Stimulated activated CD4-positive, alpha-beta T cell treated with anti-CD3 and anti-CD28 coated beads, Interleukin-15, amount 100 ng/mL, for 1 hour (primary cell): ENCODE measurements at places on chromosomes 6 and 20.

- no peak for DNase-seq
Observed at GRCh38 chr6:111779031-111779430, 94.2 kb downstream of the FYN start.

- DNase-seq = no peak
Observed at GRCh38 chr6:108200631-108201030, 34.8 kb downstream of the NR2E1 start.

DNA sequence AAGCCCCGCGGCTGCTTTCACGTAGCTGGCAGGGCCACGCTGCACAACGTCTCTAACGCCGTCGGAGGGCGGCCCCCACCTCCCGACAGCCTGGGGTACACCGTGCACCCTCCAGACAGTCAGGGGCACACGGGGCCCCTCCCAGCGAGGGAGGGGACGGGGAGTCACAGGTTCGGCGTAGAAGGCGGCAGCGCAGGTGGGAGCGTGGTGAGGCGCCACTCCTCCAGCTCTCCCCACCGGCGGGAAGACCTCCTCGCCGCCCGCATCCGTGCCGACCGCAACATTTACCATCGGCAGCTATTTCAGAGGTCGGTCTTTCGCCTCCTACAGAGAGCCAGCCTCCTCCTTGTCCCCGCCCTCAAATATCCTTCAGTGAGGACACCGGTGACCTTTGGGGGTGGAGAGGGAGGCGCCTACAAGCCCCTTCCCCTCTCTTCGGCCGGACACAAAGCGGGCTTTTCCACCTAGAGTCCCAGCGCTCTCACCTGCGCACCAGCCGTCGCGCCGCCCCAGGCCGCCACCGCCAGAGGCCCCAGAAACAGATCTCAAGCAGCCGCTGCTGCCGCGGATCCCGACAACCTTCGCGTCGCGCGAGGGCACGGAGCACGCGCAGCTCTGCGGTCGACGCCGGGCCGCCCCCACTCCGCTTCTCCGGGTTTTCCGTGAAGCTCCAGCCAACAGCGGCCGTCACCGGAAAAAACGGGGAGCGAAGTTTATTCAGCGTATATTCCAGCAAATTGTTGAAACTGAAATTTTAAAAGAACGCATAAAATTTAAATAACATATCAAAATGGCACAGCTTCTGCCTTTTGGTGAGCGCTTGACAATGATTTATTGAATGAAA is at the start of gene MKKS:
Gene MKKS, minus strand, starts transcription at position 600 of the 844 bp plus-strand sequence. CDS start 20,708 bp downstream, outside the sequence.
- peak; percentile 78 for DNase-seq

GRCh38 chr20:64048402-64049044 is 916 bp downstream of the SOX18 start:
- no peak for DNase-seq

DNA sequence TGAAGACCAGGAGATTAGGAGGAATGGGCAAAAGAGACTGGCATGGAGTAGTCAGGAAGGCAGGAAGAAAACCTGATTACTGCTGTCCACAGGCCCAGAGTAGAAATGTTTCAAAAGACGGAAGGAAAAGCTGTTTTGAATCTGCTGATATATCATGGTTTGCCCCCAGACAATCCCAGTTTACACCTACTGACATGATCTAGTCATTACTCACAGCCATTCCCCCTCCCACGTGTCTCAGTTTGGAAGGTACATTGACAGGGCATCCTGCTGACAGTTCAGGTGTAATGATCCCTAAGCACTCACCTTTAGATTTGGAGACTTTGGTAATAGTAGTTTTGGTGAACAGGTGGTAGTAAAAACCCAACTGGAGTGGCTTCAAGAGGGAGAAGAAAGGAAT is 9.8 kb upstream of the TXNDC5 start:
- no peak for DNase-seq

DNA sequence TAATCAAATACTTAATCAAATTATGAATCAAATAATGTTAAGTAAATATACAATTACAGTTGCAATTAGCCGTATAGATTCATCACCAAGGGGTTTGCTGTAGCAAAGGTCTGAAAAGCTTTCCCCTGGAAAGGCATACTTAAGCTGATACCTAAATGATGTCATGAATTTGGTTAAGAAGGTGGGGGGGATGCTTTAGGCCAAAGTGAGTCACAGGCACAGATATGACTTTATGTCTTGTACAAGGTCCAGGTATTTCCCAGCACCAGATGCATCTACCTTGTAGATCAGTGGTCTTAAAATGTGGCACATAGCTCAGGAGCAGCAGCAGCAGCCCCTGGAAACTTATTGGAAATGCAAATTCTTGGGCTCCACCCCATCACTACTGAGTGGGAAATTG is 557.3 kb upstream of the CDH4 start:
- no peak for DNase-seq

GRCh38 chr6:106670236-106670635 is 40.9 kb downstream of the QRSL1 start:
- DNase-seq = no peak

DNA sequence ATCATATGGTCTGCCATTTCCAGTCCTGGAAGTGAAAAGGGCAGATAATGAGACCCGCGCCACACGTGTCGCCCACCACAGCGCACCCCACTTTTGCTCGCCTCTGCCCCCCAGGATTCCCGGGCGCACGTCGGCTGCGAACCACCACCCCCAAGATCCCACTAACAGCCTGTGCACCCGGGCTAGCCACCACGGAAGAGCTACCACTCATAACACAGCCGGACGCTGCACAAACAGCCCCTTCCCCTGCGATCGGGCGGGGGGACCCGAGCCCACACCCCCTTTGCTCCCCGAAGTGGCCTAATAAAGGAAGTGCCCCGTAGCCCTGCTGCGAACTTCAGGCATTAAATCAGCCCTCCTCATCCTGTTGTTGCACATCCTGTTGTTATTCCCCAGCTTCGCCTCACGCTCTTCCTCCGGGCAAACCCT is 506 bp downstream of the CITED2 start:
- DNase-seq = no peak

DNA sequence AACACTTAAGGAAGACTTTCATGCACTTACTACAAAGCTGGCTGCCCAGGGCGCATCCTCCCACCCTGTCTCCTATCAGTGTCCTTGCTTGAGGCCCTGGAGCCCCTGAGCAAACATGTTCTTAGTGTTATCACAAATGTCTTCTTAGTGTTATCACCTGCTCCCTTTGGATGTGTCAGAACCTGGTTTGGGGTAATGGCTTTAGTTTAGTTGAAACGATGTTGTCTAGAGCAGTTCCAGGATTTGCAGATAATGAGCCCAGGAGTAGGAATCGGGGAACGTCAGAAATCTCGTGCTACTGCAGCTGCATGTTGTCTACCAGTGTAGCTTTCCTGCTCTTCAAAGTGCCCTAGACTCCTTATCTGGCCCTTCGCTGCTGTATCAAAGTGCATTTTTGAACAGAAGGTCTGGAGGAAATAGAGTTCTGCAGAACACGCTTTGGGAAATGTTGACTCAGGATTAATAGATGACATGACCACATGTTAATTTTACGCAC is 69.6 kb downstream of the PHACTR2 start:
- DNase-seq = no peak

- no peak for DNase-seq
Observed at GRCh38 chr6:114024746-114025145, 53.8 kb upstream of the HDAC2 start.

DNA sequence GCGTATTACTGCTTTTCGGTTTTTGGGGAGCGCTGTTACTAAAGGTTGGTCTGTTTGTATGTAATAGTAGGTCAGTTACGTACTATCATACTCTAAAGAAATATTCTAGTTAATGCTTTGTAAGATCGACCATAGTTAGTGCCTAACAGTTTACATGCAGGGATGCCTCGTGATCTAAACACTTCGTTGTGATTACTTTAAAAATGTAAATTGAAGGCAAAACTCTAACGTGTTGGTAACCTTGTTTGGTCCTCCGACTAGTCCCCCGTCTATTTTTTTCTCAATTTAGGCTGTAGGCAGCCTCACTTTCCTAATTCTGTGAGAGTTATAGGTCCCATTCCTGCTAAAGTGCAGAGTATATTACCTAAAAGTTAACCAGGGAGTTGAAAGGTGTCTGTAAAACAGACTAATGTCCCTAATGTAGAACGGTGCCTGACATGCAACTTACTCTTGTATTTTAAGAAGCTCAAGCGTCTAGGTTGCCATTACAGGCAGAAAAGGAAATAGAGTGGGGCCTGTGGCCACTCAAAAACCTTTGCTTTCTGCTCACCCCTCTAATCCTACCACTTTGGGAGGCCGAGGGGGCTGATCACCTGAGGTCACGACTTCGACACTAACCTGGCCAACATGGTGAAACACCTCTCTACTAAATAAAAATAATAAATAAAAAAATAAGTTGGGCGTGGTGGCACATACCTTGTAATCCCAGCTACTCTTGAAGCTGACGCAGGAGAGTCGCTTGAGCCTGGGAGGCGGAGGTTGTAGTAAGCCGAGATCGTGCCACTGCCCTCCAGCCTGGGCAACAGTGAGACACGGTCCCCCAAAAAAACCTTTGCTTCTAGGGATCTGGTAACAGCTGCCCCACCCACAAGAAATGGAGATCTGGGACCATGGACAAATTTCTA is 37.8 kb downstream of the HFE start:
- no peak for DNase-seq

DNA sequence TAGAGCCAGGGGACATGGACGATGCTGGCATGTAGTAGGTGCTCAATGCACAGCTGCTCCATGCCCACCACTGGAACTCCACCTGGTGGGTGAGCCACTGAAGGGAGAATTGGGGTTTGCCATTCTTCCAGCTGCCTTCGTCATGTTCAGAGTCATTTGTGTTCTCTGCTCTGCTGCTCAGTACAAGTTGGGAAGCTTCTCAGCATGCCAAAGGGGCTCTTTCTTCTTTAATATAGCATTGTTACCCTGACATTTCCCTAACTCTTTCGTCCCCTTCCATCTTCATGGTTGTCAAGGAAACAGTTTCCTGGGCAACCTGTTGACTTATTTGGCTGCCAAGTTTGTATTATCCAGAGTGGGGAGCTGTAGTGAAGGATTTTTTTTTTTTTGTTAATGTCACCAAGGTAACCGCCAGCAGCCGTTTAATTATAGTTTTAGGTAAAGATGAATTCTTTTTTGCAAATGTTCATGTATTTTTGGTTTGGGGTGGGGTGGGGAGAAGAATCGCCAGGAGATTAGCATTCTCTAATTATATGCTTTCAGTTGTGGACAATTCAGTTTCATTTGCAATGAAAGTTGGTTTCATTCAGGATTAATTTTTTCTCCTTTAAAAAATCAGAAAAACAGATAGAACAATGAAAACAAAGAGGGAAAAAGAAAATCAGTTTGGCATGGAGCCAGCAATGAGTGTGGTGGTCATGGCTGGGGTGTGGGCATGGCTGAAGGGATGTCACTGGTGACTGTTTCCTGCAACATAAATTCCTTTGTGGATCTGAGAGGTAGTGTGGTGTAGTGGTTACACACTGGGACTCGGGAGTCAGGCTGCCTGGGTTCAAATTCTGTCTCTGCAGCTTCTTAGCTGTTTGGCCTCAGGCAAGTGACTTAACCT is 73.0 kb upstream of the KCNG1 start:
- no peak for DNase-seq
